ENCODE measurements at places on chromosomes 16 and 17.

GRCh38 chr17:11996722-11997146, 541 bp downstream of the ZNF18 start:
- no peak for DNase-seq

GRCh38 chr17:4675791-4676190, 28.1 kb downstream of the PELP1 start:
- DNase-seq, result no peak

DNA sequence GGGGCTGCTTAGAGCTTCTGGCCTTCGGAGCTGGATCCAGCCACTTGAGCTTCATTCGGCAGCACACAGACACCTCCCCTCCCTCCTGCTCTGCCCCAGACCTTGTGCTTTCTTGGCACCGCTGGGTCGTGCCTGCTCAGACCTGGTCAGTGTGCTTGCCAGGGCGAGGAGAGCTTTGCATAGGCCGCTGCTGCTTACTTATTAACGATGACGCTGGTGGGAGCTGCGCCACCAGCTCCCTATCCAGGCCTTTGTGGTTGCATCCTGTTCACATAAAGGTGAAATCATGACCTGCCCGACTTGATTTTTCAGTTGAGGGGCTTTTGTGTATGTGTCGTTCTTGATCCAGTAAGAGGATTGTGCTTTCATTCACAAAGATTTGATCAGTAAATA, 101.1 kb downstream of the MSI2 start:
- peak; percentile 48 for DNase-seq

GRCh38 chr17:76038050-76038449, 10.9 kb upstream of the EVPL start:
- no peak for DNase-seq

DNA sequence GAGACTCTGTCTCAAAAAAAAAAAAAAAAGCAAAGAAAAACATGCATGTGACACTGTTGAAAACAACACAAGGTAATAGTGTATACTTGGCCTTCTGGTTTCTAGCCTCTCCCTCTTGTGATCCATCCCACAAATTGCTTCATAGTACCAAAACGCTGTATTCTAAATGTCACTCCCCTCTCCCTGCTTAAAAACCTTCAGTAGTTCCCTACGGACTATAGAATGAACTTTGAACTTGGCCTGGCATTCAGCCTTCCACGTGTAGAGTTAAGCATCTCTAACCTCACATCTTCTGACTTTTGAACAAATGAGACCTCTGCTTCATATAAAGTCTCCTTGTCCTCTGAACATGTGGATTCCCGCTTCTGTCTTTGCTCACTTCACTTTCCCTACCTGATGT, 5.1 kb downstream of the ZNF821 start:
- no peak for DNase-seq

- no peak for DNase-seq
Observed at GRCh38 chr17:47204722-47205418, 4.3 kb upstream of the MYL4 start.

DNA sequence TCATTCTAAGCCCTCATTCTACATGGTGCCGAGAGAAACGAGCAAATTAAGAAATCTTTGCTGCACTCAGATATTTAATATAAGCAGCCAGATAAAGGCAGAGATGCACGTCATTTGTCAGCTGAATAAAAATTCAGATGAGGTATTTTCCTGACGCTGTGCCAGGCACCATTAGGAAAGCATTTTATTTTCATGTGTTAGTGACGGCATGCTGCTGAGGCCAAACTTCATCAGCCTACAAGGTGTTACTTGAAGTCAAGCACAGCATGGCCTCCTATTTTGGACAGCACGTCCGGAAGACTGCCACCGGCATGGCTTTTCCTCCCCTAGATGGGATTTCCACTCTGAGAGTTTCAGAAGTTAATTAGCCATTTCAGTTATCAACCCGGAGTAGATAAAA, 70.3 kb downstream of the IRX3 start:
- DNase-seq, result no peak

- no peak for DNase-seq
Observed at GRCh38 chr16:88118376-88118775, 167.1 kb downstream of the BANP start.

- no peak for DNase-seq
Observed at GRCh38 chr17:68185820-68186219, 62.0 kb upstream of the AMZ2 start.

DNA sequence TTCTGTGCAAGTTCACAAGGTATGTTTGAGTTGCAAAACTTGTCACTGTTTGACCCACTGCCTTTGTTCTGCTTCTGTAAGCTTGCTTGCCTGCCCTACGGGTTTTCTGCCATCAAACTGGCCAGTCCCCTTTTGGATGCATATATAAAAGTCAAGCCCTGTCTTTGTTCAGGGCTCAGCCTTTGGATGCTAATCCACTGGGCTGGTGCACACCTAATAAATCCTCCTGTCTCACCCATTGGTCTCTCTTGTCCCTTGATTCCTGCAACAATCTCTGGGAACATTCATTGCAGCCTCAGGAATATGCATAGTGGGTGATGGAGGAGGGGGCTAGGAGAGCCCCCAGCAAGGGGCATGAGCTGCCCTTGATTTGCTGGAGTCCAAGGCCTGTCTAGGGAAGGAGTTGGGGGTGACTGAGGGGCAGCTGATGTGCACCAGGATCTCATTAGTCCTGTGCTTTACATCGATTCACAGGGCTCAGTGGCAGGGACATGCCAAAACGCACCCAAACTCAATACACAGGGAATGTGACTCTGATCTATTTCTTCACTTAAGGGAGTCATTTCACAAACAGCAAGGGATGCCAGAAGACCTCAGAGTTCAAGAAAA, 225.4 kb upstream of the NLRP1 start:
- DNase-seq, result no peak

DNA sequence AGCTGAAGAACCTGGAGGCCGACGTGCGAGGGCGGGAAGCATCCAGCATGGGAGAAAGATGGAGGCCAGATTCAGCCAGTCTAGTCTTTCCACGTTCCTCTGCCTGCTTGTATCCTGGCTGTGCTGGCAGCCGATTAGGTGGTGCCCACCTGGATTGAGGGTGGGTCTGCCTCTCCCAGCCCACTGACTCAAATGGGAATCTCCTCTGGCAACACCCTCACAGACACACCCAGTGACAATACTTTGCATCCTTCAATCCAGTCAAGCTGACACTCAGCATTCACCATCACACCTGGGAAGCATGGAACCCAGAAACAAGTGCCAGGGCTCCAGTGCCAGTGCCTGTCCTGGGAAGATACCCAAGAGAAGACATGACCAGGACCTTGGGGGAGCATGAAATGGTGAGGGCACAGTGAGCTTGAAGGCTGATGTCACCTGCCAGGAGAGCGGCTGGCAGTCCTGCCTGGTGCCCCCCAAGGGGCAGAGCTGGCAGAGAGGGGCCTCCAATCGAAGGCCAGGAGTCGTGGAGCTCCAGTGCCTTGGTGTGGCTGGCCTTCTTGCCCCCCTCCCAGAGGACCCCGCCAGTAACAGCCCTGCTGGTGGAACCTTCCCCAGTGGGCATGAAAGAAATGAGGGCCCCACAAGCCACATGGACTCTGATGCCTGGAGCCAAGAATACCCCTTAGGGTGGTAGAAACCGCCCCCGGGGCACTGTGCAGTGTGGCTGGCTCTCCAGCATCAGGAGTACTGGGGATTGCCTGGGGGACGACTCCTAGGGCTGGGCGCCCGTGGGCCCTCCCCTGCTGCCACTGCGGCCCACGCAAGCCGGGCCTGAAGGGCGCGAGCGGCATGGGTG, 643 bp upstream of the NPB start:
- no peak for DNase-seq
